AG04449 (cell line): ENCODE measurements at places on chromosomes 2 and 18.

- DNase-seq: no peak
Observed at GRCh38 chr18:60698901-60699300, 326.3 kb upstream of the MC4R start.

GRCh38 chr2:68031542-68032160 lies 31.2 kb downstream of the C1D start:
- no peak for DNase-seq

DNA sequence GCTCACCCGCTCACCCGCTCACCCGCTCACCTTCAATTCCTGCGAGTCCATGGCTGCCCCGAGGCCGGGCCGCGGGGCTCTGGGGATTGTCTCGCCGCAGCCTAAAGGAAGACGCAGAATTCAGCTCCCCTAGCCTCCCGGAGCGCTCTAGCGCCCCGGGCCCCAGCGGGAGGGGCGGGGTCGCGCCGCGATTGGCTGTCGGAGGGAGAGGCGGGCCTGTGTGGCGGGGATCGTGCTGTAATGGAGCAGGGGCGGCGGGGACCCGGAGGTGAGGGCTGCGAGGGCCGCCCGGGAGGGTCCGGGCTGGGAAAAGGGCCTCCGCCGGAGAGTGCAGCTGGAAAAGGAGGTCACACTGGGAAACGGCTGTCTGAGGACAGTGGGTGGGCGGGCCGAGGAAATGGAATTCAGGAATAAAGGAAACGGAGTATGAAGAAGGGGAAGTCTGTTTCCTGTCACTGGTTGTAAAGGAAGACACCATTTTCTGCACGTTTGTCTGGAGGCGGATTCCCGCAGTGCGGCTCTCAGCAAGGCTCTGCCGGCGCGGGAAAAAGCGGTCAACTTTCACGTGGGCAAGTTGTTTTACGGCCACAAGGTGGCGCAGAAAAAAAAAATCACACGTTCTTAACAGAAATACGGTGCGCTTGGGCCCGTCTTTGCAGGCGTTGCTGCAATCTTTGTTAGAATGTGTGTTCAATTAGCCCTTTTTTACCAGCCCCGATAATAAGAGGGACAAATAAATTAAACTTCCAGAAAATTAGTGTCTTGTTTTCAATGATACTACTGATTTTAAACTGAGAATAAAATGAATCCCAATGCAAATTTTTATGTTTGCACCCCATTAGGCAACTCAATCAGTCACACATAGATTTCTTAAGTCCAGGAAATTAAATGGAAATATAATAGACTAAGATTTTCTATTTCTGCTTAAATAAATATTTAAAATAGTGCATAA lies at the start of gene TTC21B:
Gene TTC21B (minus strand): TSS at position 122 of the 952 bp plus-strand sequence. CDS start 71 bp downstream, at position 51.
- peak; percentile 69 for DNase-seq

GRCh38 chr2:45595721-45596435 lies 15.2 kb downstream of the SRBD1 start:
- peak; percentile 42 for DNase-seq

DNA sequence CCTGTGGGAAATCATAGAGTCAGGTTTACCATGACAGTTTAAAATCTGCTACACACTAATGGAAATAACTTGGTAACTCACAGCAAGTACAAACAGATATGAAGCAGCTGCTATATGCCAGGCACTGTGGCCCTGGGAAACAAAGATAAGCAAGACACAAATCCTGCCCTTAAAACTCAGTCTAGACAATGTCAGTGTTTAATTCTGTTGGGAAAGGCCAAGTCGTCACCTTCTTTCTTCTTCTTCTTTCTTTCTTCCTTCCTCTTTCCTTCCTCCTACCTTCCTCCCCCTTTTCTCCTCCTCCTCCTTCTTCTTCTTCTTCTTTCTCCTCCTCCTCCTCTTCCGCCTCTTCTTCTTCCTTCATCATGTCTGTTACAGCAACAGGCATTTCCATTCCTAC lies 26.8 kb downstream of the PLEK start:
- DNase-seq: no peak

DNA sequence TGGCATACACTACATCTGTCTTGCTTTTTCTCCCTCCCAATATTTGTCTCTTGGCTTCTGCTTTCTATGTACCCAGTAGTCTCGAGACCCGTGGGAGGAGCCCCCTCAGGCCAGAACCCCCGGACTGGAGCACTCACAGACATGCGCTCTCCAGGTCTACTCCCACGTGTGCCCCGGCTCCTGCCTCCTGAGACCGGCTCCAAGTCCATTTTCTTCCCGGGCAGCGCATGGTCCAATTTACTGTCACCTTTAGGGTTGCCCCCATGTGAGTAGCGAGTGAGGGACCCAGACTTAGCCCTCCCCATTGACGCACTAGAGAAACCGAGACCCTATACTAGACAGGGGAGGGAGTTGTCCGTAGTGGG lies 11.8 kb upstream of the TEX51 start:
- DNase-seq: no peak

DNA sequence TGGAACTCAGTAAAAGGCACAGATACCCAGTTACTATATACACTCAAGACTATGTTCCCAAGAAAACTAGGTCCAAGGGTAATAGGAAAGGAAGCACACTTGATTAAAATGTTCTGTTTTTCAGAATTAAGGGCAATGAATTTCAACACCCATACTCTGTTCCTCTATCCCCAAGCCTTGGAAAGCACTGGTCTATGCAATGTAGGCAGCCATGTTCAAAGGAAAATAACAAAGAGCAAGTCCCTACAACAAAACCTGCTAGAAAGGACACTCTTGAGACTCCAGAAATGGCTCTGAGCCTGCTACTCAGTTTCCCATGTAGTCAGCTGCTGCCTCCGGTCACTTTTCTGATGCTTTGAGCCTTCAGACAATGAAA lies 6.8 kb downstream of the CYB5A start:
- no peak for DNase-seq

GRCh38 chr2:122491011-122491410 lies 735.6 kb downstream of the TSN start:
- no peak for DNase-seq

DNA sequence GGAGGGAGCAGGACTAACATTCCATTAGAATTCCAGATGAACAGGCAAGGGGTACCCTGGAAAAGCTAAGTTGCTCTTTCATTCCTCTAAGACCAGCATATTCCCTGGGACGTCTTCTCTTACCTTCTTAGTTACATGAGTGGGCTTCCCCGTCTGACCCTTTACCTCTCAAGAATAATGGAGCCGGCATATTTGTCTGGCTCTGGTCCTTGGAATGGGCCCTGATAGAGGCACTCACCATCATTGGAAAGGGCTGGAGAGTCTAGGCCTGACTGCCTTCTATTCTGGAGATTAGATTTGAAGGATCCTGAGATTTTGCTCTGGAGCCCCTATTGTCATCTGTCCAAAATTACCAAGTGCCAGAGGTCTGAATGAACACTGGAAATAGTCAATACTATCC lies 347.5 kb downstream of the MYCN start:
- no peak for DNase-seq

DNA sequence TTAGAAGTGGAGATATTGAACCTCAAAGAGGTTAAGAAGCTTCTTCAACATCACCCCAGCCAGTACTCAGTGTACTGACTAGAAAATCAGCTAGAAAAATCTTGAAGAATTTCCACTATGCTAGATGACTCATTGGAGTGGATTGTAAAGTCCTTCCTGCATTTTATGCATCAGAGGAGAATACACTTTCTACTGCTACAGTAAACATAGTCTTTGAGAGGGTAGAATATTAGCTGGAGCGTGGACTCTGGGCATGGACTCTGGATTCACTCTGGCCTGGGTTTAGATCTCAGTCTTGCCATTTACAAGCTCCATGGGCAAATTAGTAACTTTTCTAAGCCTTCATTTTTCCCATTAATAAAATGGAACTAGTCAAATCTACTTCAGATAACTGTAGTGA lies 215.9 kb downstream of the IRS1 start:
- peak; percentile 58 for DNase-seq

DNA sequence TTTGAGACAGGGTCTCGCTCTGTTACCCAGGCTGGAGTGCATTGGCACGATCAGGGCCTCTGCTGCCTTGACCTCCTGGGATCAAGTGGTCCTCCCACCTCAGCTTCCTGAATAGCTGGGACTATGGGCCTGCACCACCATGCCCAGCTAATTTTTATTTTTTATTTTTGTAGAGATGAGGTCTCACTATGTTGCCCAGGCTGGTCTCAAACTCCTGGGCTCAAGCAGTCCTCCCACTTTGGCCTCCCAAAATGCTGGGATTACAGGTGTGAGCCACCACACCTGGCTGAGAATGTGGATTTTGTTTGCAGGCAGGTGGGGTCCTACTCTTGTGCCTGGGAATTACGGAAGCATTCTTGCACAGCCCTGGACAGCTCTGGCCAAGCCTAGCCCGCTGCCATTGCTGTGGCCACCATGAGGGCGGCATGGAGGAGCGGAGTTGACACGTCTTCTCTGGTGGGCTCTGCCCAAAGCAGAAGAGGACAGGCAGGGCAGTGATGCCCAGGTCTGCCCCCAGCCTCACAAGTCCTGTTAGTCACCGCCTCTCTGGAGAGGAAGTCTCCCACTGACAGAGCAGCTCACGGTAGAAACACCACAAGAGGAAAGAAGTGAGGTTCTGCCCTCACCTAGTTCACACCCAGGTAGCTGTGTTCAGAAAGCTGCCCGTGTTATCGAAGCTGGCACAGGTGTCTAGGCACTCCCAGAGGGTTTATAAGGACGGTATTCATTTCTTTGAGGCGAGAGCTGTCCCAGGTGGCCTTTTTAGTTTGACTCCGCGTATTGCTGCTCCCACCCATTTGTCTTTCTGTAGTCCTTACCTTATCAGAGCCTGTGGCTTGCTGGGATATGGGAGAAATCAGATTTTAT lies 46.2 kb downstream of the ARMC9 start:
- no peak for DNase-seq

DNA sequence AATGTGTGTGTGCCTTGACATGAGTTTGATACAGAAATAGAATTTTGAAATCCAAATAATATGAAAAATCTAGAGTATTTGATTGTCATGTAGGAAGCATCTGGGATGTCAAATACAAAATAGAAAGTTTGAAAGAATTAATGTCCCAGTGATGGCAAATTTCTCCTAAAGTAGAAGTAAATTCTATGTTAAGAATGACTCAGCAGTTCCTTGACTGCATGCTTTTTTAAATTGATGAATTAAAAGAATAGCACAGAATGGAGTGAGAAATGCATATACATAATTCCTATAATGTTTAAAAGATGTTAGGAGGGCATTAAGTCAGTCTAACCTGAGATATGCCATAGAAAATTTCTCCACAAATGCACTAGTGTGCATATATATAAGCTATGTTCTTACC lies 357.5 kb downstream of the TMEM182 start:
- DNase-seq: no peak

DNA sequence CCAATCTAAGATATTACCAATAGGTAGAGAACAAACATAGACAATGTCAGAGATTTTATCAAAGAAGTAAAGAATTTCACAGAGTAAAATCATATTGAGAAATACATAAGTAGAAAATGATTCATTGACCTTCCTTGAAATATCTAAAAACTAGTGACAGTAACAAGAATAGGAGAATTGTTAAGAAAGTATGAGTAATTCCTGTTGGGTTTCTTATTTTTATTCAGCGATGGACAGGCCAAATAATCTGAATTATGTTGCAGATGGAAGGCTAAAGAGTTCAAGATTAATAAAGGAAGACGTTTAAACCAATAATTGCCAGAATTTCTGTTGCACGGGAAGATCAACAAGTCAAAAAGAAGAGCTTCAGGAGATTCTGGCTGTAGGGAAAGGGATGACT lies 163.4 kb upstream of the RASGRP3 start:
- no peak for DNase-seq

GRCh38 chr2:10146366-10147005 lies 23.9 kb downstream of the RRM2 start:
- DNase-seq: no peak

GRCh38 chr2:197852108-197852507 lies 47.7 kb downstream of the PLCL1 start:
- no peak for DNase-seq

DNA sequence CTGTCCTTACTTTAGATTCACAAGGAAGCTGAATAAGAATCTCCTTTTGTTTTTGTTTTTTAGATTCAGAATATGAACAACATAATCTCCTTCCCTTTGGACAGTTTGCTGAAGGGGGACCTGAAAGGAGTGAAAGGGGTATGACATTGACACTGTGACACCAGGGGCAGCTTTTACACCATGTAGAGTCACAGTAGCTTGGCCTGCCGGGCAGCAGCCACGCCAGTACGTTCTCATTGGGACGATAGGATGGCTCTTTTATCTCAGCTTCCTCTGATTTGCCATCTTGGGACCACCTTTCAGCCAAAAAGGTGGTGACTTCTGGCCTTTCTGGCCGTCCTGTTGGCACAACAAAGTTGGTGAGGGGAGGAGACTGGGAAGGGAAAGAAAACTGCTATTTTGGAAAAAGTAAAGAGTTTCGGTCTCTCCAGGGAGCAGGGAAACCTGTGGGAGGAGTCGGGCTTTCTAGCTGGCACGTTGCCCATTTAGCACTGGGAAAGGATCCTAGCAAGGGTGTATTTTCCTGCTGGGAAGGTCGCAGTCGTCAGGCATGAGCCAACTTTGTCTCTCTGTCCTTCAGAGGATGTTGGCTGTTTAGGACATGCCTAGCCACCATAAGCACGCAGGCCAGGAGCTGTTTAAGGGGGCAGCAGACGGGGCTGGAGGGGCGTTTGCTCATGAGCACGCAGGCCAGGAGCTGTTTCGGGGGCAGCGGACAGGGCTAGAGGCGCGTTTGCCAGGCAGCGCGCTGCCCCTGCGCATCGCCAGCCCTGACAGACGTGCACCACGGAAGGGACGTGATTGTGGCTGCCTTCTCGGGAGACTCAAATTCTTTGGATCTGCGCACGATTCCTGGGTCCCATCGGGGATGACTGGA lies 104.6 kb downstream of the ITGB1BP1 start:
- no peak for DNase-seq

DNA sequence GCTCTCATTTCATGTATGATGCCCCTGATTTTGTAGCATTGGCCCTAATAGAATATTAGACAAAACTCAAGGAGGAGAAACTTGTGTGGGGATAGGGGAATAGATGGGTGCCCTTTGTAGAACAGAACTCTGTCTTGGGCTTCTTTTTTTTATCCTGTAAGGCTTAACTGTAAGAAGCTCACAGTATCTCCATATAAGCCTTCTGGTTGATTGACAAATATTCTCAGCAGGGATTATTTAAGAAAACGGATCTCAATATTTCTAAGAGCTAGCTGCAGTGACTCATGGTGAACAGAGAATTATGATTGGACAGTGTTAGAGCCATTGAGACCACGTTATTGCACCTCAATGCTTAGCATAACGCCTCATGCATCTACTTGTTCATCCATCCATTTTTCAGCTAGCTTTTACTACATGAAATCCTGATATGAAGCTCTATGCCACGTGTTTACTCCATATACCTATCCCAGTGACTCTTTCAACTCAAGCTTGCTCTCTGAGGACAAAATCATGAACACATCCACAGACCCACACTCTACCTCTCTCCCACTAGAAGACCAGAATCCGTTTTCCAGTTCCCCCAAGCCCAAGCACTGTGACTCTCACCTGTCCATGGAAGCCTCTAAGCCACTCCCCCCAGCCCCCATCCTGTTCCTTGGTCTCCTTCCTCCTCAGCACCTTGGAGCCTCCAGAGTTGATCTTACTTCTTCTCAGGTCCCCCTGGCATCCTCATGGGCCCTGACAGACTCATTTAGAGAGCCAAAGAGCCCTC lies 99.2 kb downstream of the BCL2L11 start:
- no peak for DNase-seq

GRCh38 chr18:33901894-33902512 lies 322.7 kb downstream of the NOL4 start:
- DNase-seq: no peak
